Thymus (tissue), 14 donors: ENCODE measurements at places on chromosomes 5 and 9. TPM values are rescaled to one million over a fixed set of nuclear protein-coding genes. Genes with fewer than 3 reads are reported as not detected.
A peak's percentile ranks its signal among the peaks of the same experiment; 100 is the strongest.

UBAP1 gene
- 40.1 TPM for polyA plus RNA-seq

GRCh38 chr5:72314571-72315172, 5.4 kb downstream of the MRPS27 start:
- peaks cover 16% of the 10 kb centered on the region for H3K36me3 ChIP-seq
- no peaks in the 10 kb centered on the region for H3K4me1 ChIP-seq
- no peak overlapping the region for H3K27ac ChIP-seq
- no peak overlapping the region for H3K4me3 ChIP-seq

DNA sequence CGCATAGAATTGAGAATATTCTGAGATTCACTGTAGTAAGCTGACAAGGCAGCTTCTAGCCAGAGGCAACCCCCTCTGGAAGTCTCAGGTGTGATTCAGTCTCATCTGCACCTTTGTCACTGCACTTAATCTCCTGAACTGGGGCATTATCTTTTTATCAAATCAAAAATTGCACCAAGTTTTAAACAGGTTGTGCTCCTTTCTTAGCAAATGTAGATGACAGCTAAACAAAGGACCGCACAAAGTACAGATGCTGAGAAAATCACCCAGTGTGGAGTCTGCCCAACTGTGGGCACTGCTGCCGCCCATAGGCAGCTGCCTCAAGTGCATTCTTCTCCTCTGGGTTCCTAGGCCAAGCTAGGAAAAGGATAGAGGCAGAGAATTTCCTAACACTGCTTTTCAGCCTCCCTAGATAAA, 51.1 kb downstream of the STARD4 start:
- H3K4me3 ChIP-seq: no peak overlapping the region
- no peaks in the 10 kb centered on the region for H3K27me3 ChIP-seq
- peaks cover 13% of the 10 kb centered on the region for H3K36me3 ChIP-seq
- H3K27ac ChIP-seq: no peak overlapping the region

OTULINL gene
- polyA plus RNA-seq: 9.1 TPM

DNA sequence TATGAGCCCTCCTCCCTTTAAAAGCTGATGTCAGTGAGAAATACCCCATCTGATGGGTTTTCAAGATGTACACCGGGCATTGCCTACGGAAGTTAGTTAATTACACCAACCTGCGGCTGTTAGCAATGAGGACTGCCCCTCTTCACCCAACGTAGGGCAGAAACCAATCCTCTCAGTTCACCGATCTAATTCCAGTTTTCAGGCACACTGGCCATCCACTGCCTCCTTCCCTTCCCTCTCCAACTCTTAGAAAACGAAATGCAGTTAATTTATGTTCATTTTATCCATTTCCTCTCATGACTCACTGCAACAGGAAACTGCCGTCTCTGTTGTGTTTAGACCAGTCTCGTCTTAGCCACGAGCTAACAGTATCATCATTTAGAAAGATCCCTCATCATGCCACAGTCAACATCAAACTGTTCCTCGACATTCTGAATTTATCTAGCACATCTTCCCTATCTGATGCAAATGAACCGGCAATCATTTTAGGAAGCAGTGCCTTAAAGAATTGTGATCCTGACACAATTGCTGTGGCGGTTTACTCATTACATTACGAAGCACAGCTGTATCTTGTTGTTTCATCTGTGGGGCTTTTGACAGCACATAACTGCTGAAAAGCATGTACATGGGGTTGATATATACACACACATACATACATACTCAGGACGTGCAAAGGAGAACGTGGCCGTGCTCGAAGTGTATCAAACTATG, 168.6 kb downstream of the EFNA5 start:
- H3K27me3 ChIP-seq: no peaks in the 10 kb centered on the region
- H3K27ac ChIP-seq: no peak overlapping the region
- H3K4me1 ChIP-seq: peaks cover 8% of the 10 kb centered on the region
- H3K36me3 ChIP-seq: no peaks in the 10 kb centered on the region
- no peak for DNase-seq
- H3K4me3 ChIP-seq: no peak overlapping the region

DNA sequence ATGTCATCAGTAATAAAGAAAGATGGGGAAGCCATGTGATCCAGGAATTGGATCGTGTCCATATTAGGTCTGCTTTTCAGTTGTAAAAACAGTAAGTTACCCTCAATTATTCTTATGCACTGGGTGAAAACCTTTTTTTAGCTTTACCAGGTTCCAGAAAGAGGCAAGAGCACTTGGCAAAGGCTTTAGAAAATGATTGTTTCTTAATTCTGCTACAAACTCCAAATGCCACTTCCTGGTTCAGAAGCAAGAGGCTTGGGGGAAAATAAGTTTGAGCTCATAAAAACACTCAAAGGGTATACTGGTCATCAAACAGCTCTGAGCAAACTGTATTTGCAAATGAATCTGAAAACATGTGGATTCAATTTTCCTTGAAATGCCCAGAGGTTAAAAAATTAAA, 615.6 kb downstream of the EBF1 start:
- H3K4me1 ChIP-seq: no peaks in the 10 kb centered on the region
- H3K4me3 ChIP-seq: no peak overlapping the region
- no peaks in the 10 kb centered on the region for H3K36me3 ChIP-seq
- no peak for DNase-seq

DNA sequence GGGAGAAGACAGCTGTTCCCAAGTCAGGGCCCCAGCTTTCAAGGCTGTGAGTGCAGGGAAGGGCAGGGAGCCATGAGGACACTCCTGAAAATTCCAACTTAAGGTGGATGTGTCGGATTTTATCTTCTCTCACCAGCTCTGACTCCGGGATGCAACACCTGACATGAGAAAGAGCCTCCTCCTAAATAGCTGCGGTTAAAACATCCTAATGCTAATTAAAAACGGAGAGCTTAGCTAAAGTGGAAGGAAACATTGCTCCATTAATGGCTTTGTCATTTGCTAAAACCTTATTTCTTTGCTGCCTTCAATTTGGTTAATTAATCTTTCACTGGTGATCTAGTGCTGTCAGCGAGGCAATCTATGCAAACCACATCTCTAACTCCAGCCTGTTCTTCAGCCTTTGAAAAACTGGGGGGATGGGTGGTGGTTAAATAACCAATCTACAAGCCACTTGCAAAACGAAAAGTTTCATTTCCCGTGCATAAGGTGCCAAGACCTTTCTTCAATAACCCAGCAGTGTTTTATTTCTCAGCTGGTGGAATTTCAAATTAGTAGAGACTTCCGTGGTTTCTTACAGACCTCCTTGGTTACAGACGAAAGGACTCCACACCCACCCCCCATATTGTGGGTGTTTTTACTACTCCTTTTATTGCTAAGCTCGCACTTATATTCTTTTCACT, 379.6 kb downstream of the MLLT3 start:
- peak; percentile 27 for DNase-seq
- no peak overlapping the region for H3K4me3 ChIP-seq
- no peaks in the 10 kb centered on the region for H3K36me3 ChIP-seq
- peaks cover 3% of the 10 kb centered on the region for H3K4me1 ChIP-seq

DNA sequence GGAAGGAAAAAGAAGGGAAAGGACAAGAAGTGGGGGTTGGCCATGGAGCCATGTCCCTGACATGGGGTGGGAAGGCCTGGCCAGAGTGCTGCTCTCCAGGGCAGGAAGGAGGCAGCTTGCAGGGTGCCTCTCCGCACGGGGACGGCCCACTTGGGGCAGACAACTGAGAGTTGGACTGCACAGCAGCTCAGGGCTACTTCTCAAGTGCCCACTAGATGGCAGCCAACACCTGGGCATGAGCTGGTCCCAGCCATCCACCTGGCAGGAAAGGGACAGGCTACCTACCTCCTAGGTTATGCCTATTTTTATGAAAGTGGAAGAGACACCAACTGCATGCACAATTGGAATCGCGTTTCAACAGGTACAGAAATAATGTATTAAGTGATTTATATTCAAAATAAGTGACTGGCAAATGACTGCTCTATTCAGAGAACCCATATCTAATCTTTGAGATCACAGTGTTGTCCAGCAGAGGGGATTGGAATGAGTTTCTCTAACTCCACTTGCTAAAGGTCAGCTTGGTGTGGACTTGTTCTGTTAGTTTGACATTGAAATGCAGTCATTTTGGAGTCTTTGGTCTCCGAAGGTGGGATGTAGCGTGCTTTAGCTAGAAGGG, 113.4 kb downstream of the SYK start:
- no peaks in the 10 kb centered on the region for H3K27me3 ChIP-seq
- no peaks in the 10 kb centered on the region for H3K4me1 ChIP-seq
- H3K36me3 ChIP-seq: no peaks in the 10 kb centered on the region
- H3K4me3 ChIP-seq: no peak overlapping the region
- no peak overlapping the region for H3K27ac ChIP-seq
- DNase-seq: peak; percentile 47

ACTBL2 gene
- polyA plus RNA-seq: 0.07 TPM

ZFAND5 gene
- 210 TPM for polyA plus RNA-seq

TOMM5 gene
- polyA plus RNA-seq: 132 TPM

SLC46A2 gene
- 0.98 TPM for polyA plus RNA-seq

- no peak for DNase-seq
- no peak overlapping the region for H3K4me3 ChIP-seq
- no peaks in the 10 kb centered on the region for H3K36me3 ChIP-seq
- no peak overlapping the region for H3K27ac ChIP-seq
- no peaks in the 10 kb centered on the region for H3K27me3 ChIP-seq
Measured at GRCh38 chr5:168740811-168741213, 161.6 kb upstream of the PANK3 start.

BASP1 gene
- polyA plus RNA-seq: 53.5 TPM

GRCh38 chr9:89577363-89577762, 27.4 kb upstream of the GADD45G start:
- H3K27me3 ChIP-seq: no peaks in the 10 kb centered on the region
- no peaks in the 10 kb centered on the region for H3K36me3 ChIP-seq
- H3K4me3 ChIP-seq: no peak overlapping the region
- H3K27ac ChIP-seq: no peak overlapping the region
- peaks cover 4% of the 10 kb centered on the region for H3K4me1 ChIP-seq
- no peak for DNase-seq

DNA sequence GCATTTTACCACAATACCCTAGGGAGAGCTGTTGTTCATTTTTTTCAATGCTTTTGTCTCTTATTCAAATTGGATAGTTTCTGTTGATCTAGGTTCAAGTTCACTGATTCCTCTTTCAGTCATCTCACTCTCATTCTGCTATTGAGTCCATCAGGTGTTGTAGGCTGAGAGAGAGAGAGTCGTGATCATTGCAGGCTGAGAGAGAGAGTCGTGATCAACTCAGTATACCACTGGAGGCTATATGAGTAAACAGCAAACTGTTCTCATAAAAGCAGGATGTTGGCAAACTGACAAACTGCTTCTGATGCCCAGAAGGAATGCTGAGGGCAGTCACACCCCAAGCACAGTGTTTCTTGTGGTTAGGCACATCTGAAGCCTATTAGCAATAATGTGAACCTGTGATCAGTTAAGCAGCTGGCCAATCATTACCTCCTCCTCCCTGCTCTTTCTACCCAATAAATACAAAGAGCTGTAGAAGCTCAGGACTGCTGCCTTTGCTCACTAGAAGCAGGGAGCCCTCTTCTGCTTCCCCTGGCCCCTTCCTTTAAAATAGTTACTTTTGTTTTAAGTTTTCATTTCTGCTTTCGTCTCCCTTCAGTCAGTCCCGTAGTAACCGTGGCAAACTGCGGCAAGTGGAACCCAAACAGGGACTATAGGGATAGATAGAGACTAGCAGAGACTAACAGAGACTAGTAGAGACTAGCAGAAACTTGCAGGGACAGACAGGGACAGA, 476.1 kb upstream of the ACO1 start:
- H3K4me1 ChIP-seq: no peaks in the 10 kb centered on the region
- no peak overlapping the region for H3K4me3 ChIP-seq
- no peak for DNase-seq
- H3K27ac ChIP-seq: no peak overlapping the region
- H3K27me3 ChIP-seq: no peaks in the 10 kb centered on the region

CCDC192 gene
- polyA plus RNA-seq: 0.11 TPM

GRCh38 chr9:112234779-112235178, 59.7 kb upstream of the SUSD1 start:
- DNase-seq: no peak
- no peak overlapping the region for H3K4me3 ChIP-seq
- H3K27ac ChIP-seq: no peak overlapping the region
- H3K36me3 ChIP-seq: peaks cover 3% of the 10 kb centered on the region
- H3K27me3 ChIP-seq: no peaks in the 10 kb centered on the region
- H3K4me1 ChIP-seq: no peaks in the 10 kb centered on the region

GRCh38 chr9:114465906-114466900, 39.1 kb downstream of the WHRN start:
- H3K36me3 ChIP-seq: no peaks in the 10 kb centered on the region
- no peak overlapping the region for H3K4me3 ChIP-seq
- DNase-seq: no peak
- no peaks in the 10 kb centered on the region for H3K27me3 ChIP-seq
- no peak overlapping the region for H3K27ac ChIP-seq

EDIL3 gene
- 2.9 TPM for polyA plus RNA-seq

OR1N1 gene
- polyA plus RNA-seq: not detected

ZNF618 gene
- polyA plus RNA-seq: 1.6 TPM

GRCh38 chr5:113294311-113295110, 140.3 kb downstream of the TSSK1B start:
- DNase-seq: peak; percentile 69
- peaks cover 17% of the 10 kb centered on the region for H3K4me1 ChIP-seq
- no peaks in the 10 kb centered on the region for H3K36me3 ChIP-seq
- peaks cover 62% of the 10 kb centered on the region for H3K27me3 ChIP-seq
- peak overlapping the region; percentile 46 for H3K4me3 ChIP-seq

- no peaks in the 10 kb centered on the region for H3K27me3 ChIP-seq
- DNase-seq: no peak
- H3K4me1 ChIP-seq: peaks cover 11% of the 10 kb centered on the region
- peaks cover 6% of the 10 kb centered on the region for H3K36me3 ChIP-seq
Measured at GRCh38 chr9:5574097-5574496, 54.8 kb upstream of the RIC1 start.

C9orf72 gene
- 38.1 TPM for polyA plus RNA-seq

PTPN3 gene
- 9.5 TPM for polyA plus RNA-seq

CYSRT1 gene
- 2.8 TPM for polyA plus RNA-seq

- no peak overlapping the region for H3K4me3 ChIP-seq
- no peaks in the 10 kb centered on the region for H3K27me3 ChIP-seq
- no peak overlapping the region for H3K27ac ChIP-seq
Measured at GRCh38 chr5:163885117-163885516, 379.7 kb downstream of the MAT2B start.

SHISAL2B gene
- polyA plus RNA-seq: 0.32 TPM

- no peaks in the 10 kb centered on the region for H3K4me1 ChIP-seq
- no peak overlapping the region for H3K4me3 ChIP-seq
- no peaks in the 10 kb centered on the region for H3K36me3 ChIP-seq
Measured at GRCh38 chr5:128284236-128284635, 200.7 kb downstream of the SLC12A2 start.

DNA sequence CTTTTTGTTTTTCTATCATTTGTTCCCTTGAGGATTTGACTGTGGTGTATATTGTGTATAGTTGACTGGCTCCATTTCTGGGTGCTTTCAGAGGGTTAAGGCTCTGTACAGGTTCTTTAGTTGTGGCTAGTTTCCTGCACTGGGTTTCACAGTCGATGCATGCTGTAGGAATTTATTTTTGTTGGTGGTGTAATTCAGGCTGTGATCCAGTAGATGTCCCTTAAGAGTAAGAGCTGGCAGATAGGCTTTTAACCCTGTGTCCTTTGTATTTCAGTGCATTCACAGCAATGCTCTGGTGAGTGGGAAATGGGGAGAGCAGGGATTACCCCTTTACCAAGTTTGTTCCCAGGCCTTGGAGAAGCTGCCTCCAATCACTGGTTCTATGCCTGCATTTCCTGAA, 112.9 kb downstream of the SPATA31D1 start:
- DNase-seq: no peak
- no peak overlapping the region for H3K4me3 ChIP-seq
- H3K36me3 ChIP-seq: no peaks in the 10 kb centered on the region
- H3K4me1 ChIP-seq: no peaks in the 10 kb centered on the region

GRCh38 chr5:65041296-65042158, 272.8 kb downstream of the CWC27 start:
- H3K27me3 ChIP-seq: no peaks in the 10 kb centered on the region
- no peaks in the 10 kb centered on the region for H3K36me3 ChIP-seq
- DNase-seq: no peak
- H3K27ac ChIP-seq: no peak overlapping the region

KLHL3 gene
- 5.0 TPM for polyA plus RNA-seq

PRDM9 gene
- 0.02 TPM for polyA plus RNA-seq
